Activated CD4-positive, alpha-beta T cell treated with anti-CD3 and anti-CD28 coated beads for 36 hours (primary cell): ENCODE measurements at places on chromosomes 13 and 19. TPM values are rescaled to one million over a fixed set of nuclear protein-coding genes. Genes with fewer than 3 reads are reported as not detected.

Gene PGLYRP1
- not detected for total RNA-seq

Gene ONECUT3
- total RNA-seq, result not detected

Gene SOX1
- not detected for total RNA-seq

Gene CKAP2
- 95.7 TPM for total RNA-seq

Gene PGLYRP2
- 0.14 TPM for total RNA-seq

Gene KBTBD6
- total RNA-seq, result 4.4 TPM

Gene CKM
- not detected for total RNA-seq

Gene SLC25A41
- total RNA-seq, result 0.64 TPM

Gene HAUS5
- 39.7 TPM for total RNA-seq

Gene SSC5D
- total RNA-seq, result 0.34 TPM

Gene KIR2DL3
- total RNA-seq, result not detected

Gene COL4A2
- total RNA-seq, result not detected

Gene FFAR1
- total RNA-seq, result 0.23 TPM

Gene SPACA4
- not detected for total RNA-seq

Gene CASP14
- total RNA-seq, result not detected

Gene HPN
- total RNA-seq, result 0.09 TPM

Gene ADAT3
- total RNA-seq, result 6.1 TPM

Gene HSD17B14
- 0.83 TPM for total RNA-seq

Gene SYCN
- not detected for total RNA-seq

Gene LATS2
- 1.6 TPM for total RNA-seq

Gene NECTIN2
- 0.80 TPM for total RNA-seq

Gene KLK13
- total RNA-seq, result not detected

Gene SHANK1
- not detected for total RNA-seq

Gene TCF3
- 133 TPM for total RNA-seq

Gene RPL18
- 2,191 TPM for total RNA-seq

Gene SLC25A23
- 19.2 TPM for total RNA-seq

Gene KASH5
- 0.96 TPM for total RNA-seq

Gene CABP5
- total RNA-seq, result not detected

Gene FUT2
- not detected for total RNA-seq

Gene ZNF792
- total RNA-seq, result 5.7 TPM

Gene GIPR
- total RNA-seq, result 4.5 TPM

Gene URAD
- not detected for total RNA-seq
